GM12878 (cell line): ENCODE measurements at places on chromosomes 5 and 9. TPM values are rescaled to one million over a fixed set of nuclear protein-coding genes. Genes with fewer than 3 reads are reported as not detected.

Gene CXCL14
- not detected in 2 replicates for total RNA-seq

Gene MLLT3
- 38.4 and 40.7 TPM in 2 replicates for total RNA-seq

DNA sequence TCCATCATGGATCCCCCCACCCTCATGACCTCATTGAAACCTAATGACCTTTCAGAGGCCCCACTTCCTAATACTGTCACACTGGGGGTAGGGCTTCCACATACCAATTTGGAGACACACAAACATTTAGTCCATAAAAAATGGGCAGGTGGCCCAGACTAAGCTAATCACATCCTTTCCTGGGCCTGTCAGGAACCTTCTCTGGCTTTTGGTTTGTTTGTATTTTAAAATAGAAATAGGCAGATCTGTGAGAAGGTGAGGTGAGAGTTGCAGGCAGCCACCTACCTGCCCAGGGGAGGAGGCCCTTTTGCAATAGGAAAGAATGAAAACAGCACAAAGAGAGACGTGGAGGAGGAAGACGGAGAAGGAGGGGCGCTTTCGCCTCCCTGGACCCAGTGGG is 90.2 kb upstream of the BOD1 start:
- H3K27ac ChIP-seq, result no peak overlapping the region
- no peaks in the 10 kb centered on the region for H3K27me3 ChIP-seq
- DNase-seq, result no peak

GRCh38 chr5:28012538-28012937 is 974.2 kb upstream of the CDH9 start:
- H3K4me1 ChIP-seq, result no peaks in the 10 kb centered on the region
- no peaks in the 10 kb centered on the region for H3K36me3 ChIP-seq
- DNase-seq, result no peak
- H3K4me3 ChIP-seq, result no peak overlapping the region
- no peak overlapping the region for H3K27ac ChIP-seq
- H3K27me3 ChIP-seq, result no peaks in the 10 kb centered on the region

DNA sequence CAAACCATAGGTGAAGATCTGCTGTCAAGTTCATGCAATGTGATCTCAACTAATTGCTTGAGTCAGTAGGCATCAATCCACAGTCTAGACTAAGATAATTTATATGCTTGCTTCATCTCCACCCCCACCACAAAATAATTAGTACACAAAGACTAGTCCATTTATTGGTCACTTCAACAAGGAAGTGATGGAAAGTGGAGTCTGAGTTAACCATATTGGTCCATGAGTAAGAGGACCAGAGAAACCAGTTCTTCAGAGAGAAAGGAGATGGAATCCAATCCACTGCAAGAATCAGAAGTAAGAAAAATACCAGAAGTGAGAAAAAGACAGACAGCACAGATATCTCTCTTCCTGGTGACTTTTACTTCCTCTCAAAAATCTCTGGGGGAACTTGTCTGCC is 366.5 kb downstream of the CHSY3 start:
- no peak overlapping the region for H3K27ac ChIP-seq
- no peaks in the 10 kb centered on the region for H3K4me1 ChIP-seq
- DNase-seq, result no peak
- H3K36me3 ChIP-seq, result no peaks in the 10 kb centered on the region
- no peaks in the 10 kb centered on the region for H3K27me3 ChIP-seq
- H3K4me3 ChIP-seq, result no peak overlapping the region
